ENCODE measurements at places on chromosomes 7 and 10.

DNA sequence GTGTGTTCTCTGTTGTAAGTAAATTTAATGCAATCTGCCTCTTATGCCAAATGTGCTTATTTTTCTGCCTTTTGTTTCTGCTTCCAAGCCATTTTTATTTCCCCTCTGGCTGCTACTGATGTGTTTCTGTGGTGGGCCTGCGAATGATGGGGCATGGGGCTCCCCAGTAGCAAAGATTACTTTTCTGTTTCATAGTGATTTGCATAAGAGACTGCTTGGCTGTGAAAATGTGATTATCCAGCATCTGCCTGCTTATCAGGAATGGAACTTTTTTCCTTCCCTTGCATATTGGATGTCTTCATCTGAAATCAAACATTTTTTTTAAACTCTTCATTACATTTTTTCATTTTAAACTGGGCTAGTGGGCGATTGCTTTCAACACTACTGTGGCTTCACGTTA is 57.7 kb upstream of the BTBD16 start:
- DNase-seq = no peak

GRCh38 chr7:128385988-128386925 is 23.5 kb downstream of the IMPDH1 start:
- no peak for DNase-seq

DNA sequence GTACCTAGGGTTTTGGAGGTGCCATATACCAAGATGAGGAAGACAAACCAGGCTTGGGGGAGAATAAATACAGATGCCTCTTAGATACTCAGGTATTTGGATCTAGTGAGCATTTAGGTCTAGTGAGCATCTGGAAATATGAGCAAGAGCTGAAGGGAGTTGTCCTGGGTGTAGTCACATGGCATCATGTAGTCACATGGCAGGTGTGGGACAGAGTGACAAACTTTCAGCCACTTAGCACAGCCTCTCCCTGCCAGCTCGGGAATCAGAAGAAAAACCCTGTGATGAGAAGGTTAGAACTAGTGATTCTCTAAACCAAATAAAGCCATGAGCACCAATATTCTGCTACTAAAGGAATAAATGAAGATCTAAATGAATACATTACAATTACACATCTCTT is 24.3 kb downstream of the RGR start:
- no peak for DNase-seq

- DNase-seq = no peak
Observed at GRCh38 chr7:4056552-4057288, 625.4 kb upstream of the FOXK1 start.

GRCh38 chr10:88178758-88179157 is 315.3 kb downstream of the PTEN start:
- DNase-seq = no peak

GRCh38 chr10:30751678-30752331 is 122.3 kb upstream of the LYZL2 start:
- DNase-seq = no peak

GRCh38 chr7:129535896-129536295 is 33.6 kb downstream of the SMKR1 start:
- no peak for DNase-seq

DNA sequence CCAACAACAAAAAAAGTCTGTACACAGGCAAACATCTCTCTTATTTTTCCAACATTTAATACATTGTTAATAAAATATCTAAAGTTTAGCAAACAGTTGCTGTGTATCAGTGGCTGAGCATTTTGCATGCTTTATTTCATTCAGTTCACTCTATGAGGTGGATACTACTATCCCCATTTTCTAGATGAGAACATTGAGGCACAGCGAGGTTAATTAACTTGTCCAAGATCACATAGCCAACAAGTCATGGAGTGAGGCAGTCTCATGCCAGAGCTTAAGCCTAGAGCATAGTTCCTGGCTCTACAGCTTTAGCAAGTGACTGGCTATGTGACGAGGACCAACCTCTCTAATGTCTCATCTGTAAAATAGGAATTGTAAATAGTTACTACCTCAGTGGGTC is 4.4 kb downstream of the GATAD1 start:
- no peak for DNase-seq

DNA sequence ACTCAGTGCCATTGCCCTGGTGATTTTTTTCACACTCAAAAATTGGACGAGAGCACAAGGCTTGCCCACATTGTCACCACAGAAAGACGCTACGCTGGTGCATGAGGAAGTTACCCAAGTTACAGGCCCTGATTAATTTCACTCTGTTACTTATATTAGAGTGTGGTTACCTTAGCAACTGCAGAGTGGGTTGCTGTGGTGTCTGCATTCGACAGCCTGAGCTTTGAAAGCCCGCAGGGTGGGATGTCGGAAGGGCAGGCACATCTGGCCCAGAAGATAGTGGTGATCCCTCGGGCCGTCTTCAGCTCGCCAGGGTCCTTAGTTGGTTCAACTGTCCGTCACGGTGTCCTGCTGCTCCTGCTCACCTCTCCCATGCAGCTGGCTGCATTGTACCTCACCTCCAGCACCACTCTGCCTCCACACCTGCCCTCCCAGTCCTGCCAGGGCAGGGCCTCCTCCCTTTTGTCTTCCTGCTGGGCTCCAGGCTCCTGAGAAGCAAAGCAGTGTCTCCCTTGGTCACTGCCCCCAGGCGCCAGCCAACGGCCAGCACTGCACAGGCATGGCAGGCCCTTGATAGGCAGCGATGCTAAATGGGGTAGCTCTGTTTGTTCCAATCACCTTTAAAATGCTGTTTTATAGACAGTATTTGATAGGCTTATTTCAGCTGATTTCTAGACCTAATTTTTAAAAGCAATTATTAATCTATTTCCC is 167.2 kb downstream of the EBF3 start:
- DNase-seq = no peak

- no peak for DNase-seq
Observed at GRCh38 chr7:29622335-29623265, 59.0 kb downstream of the PRR15 start.

DNA sequence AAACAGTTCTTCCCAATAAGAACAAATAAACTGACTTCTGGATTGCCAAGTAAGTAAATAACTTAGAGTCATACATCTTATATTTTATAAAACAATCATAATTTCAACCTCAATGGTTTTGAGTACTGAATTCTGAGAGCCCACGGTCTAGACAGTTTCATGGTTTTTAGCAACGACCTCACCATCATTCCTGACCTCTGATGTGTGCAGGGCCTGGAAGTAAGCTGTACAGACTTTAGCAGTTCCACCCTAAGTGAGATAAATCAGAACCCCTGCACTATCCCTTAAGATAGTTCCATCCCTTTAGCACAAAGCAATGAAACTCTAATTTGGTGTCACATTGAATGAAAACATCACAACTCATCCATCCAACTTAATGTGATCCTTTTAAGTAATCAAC is 86.0 kb downstream of the NEBL start:
- DNase-seq = no peak

GRCh38 chr7:157527686-157528085 is 190.9 kb downstream of the DNAJB6 start:
- no peak for DNase-seq

DNA sequence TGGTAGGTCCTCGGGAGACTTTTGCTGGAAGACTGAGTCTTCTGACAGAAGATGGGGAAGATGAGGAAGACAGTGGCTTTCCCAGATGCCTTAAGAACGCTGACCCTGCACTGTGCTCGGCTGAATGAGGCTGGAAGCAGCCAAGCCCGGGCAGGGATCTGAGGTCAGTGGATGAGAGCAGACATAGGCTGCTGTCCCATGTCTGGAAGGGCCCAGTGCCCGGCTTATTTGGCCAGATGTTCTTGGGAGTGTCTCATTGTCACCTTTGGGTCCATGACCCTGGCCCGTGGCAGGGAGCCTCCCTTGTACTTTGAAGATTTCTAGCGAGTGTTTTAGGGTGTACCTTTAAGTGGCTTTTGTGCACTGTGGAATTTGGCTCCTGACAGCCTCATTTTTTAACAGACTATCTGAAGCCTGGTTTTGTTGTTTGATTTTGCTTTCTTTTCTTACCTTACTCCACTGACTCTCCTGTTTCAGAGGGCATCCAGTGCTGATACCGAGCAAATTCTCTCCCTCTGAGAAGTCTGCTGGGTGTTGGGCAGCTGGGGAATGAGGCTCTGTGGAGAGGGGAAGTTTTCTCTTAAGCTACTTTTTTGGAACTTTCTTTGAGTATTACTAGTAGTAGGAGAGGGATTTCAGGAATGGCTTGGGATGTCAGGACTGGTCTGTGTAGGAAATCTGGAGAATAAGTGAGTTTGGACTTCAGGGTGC is 61.4 kb downstream of the CREB5 start:
- no peak for DNase-seq
